ENCODE measurements at places on chromosomes 7 and 10. TPM values are rescaled to one million over a fixed set of nuclear protein-coding genes. Genes with fewer than 3 reads are reported as not detected.

Gene EN2
- total RNA-seq, result 2.3 TPM

Gene LRRC4
- total RNA-seq, result not detected

Gene ETV1
- total RNA-seq, result 20.6 TPM

Gene GBX1
- not detected for total RNA-seq

Gene RNF133
- total RNA-seq, result 0.26 TPM

Gene PSAP
- total RNA-seq, result 334 TPM

Gene ZC3HAV1L
- 8.7 TPM for total RNA-seq

Data from PC-3 (cell line).